Left renal cortex interstitium (tissue), 4 donors: ENCODE measurements at places on chromosomes 11 and 22. TPM values are rescaled to one million over a fixed set of nuclear protein-coding genes. Genes with fewer than 3 reads are reported as not detected.

DNA sequence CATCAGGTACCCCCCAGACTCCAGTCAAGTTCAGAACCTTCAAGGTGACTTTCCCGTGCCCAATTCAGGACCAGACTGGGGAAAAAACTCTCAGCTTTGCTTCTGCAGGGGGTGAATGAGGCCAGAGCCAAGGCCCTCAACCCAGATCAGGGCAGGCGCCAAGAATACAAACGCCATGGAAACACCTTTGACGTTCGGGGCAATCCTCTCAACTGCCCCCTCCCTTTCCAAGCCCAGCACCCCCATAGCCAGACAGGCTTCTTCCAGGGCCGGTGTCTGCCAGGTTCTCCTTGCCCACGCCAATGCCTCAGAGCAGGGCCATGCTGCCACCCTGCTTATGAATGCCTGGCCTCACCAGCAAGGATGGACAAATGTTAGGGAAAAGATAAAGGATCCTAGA lies 5.8 kb downstream of the ARHGAP1 start:
- no peak for DNase-seq

DEPDC7 gene
- polyA plus RNA-seq: 5.9 TPM

DNA sequence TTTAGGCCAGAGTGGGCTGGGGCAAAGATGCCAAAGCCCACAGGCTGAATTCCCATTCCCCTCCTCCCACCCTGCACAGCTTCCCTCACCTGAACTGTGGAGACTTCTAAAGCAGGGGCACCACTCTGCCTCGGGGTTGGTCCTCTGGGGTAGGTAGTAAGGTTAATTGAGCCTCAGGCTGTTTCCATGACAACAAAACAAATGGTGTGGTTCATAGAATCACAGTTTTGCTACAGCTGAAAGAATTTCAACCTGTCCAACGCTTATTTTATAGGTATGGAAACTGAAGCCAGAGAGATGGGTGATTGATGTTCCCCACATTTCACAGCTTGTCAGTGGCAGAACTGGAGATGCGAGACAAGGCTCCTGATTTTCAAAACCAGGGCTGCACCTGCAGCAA lies 109.5 kb downstream of the SNX19 start:
- DNase-seq: no peak

SHISAL1 gene
- 2.3 TPM for polyA plus RNA-seq

FANCF gene
- polyA plus RNA-seq: 16.9 TPM

TST gene
- 46.8 TPM for polyA plus RNA-seq

RIBC2 gene
- polyA plus RNA-seq: 8.6 TPM

DNA sequence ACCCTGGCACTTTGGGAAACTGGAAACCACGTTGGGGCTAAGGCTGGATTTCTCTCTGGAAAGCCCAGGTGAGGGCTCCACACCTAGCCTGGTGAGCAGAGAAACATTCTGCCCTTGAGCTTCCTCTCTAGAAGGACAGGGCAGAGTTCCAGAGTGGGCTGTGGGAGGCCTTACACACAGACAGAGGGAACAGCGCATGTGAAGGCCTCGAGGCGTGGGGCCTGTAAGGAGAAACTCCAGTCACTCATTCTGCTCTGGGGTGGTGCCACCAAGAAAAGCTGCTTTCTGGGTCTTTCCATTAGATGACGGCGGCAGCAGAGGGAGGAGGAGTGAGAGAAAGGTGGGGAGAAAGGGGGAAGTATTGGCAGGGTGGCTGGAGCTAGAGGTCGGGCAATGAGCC lies 183.1 kb downstream of the CHST1 start:
- DNase-seq: no peak

DNA sequence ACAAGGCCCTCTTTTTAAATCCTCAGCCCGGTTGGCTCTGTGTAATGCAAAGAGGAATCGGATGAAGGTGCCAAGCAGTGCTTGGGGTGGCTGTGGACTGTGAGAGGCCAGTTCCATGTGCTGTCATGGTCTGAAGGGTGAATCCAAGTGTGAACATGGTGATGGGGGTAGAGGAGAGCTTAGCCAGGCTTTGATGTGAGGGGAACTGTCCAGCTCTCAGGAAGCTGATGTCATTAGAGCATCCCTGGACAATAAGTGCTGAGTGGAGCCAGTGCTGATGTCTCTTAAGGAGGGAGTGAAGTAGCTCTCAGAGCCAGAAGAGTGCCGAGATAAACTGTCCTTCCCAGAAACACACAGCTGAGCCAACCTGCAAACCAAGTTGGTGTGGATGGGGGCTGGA lies 53.6 kb downstream of the NAV2 start:
- no peak for DNase-seq

GRCh38 chr11:12289667-12290476 lies 87.5 kb upstream of the PARVA start:
- no peak for DNase-seq

DNA sequence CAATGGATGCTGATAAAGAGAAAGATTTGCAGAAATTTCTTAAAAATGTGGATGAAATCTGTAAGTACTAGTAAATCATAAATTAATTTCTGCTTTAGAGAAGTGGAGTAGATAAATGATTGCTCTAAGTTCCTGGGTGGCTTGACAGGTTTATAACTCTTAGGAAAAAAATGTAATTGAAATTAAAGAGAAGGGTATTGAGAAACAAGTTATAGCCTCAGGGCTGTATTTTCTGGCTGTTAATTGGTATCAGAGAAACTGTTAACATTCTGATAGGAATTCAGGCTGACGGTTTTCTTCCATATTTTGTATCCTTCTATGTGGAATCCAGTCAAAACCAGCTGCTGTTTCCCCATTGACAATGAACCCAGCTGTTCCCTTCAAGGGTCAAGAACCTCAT lies 1.9 kb downstream of the TTC12 start:
- no peak for DNase-seq

GRCh38 chr11:33544593-33545373 lies 155.8 kb downstream of the C11orf91 start:
- no peak for DNase-seq

ST14 gene
- polyA plus RNA-seq: 39.9 TPM

DNA sequence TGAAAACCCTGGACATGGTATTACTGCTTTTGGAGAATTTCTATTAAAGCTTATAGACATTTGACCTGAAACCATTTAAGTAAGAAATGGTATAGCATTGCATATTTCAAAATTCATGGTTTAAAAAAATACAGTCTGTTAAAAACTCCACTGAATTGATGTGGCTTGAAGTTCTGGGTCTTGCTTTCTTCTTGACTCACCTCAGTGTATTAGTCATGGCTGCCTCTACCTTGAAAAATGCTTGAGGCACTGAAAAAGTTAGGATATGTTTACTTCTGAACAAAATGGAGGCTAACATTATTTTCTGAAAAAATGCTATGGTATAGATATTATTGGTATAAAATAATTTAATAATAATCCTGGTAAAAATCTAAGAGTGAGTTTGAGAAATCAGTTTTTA lies 349.2 kb downstream of the AASDHPPT start:
- no peak for DNase-seq
